Right ventricle myocardium superior (tissue), 1 donor: ENCODE measurements at places on chromosomes 7 and 10.
A peak's percentile ranks its signal among the peaks of the same experiment; 100 is the strongest.

- DNase-seq, result no peak
Observed at GRCh38 chr7:107652642-107653041, 8.0 kb upstream of the SLC26A4 start.

DNA sequence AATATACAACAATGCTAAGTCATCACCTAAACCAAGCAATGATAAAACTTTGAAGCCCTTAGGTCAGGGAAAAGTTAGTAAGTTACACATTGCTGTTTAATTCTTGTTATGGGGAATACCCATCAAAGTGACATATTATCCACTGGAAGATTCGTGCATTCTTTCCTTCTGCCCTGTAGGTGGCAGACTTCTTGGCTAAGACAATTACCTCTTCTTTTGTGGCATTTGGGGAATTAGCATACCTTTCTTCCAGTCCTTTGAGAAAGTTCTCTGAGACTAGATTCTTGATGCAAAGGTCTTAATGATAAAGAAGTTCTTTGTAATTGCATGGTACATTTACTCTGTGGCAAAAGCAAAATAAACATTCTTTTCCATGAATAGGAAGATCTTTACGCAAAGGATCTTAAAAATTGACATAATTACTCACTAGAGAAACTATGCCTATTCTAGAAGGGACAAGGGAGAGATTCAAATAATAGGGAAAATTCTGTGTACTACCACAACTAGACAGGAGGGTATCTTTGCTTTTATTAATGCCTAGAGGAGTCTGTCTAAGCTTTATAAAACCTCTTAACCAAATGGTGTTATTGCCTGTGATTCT lies 395.9 kb downstream of the GRM8 start:
- DNase-seq, result no peak

DNA sequence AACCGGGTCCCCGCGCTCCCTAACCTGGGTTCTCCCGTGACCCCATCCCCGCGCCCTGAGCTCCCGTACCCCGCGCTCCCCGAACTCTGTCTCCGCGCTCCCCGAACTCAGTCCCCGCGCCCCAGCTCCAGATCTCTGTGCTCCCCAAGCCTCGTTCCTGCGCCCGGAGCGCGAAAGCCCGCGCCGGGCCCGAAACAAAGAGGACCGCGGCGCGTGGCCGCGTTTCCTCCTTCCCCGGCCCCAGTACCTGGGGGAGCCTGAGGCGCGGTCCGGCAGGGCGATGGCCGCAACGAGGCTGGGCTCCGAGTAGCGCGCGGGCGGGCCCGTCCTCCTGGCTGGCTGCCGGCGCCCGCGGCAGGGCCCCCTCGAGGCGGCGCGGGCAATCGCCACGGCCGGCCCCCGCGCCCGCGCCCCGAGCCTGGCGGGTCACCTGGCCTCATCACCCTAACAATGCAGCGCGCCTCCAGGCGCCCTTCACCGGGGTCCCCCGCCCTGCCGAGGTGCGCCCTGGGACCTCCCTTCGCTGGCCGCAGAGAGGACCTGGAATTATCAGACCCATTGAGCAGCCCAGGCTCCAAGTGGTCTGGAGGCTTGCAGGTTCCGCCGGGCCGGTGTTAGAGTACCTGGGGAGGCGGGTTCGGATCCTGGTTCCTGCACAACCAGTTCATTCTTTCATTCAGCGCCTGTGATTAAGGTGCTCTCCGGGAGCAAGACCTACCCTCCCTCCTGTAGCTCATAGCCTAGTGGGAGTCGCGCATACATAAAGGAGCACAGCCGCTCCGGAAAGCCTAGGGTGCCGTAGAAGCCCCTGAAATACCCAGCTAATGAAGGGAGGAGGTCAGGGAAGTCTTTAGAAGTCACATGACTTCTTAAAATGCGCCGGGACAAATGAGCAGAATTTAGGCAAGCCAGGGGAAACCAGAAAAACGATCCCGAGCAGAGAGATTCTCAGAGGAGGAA lies at the start of gene TNS3:
TNS3 (minus strand) TSS at position 308 of the 960 bp plus-strand sequence. CDS start 142,475 bp downstream, outside the sequence.
- DNase-seq, result peak; percentile 66

DNA sequence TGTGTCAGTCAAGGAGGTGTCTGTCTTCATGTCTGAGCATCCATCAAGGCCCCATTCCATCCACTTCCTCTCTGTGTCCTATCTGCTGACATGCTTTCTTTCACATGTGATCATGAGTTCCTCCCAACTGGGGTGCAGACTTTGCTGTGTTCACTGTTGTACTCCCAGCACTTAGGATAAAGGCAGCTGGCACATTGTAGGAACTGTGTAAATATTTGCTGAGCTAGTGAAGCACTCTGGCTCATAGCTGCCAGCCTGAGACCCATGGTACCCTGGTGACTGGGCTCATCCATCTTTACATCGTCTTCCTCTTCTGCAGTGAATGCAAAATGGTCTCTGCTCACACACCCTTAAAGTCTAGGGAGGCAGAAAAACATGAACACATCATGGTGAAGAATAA lies 242.2 kb upstream of the IGFBP3 start:
- DNase-seq, result no peak

DNA sequence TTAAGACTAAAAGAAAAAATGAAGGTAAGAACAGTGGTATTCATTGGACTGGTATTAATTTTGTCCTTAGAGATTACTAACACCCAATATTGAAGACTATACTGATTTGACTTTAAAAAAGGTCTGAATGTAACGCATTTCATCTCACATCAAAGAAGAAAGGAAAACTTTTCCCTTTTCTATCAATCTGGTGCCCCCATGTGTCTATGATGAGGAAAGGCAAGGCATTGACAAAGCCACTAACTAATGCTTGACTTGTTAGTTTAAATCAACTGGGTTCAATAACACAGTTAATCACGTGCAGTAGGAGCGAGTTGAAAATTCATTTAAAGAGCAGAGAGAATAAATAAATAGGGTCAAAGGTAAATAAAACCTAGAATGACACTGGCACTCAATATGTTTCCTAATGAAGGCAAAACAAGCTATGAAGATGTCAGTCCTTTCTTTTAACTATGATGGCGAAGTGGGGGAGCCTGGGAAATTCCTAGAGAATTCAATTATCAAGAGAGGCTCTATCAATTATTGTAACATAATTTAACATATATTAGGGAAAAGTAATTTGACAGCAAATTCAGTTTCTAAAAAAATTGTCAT lies 180.9 kb downstream of the ANK3 start:
- DNase-seq, result no peak

DNA sequence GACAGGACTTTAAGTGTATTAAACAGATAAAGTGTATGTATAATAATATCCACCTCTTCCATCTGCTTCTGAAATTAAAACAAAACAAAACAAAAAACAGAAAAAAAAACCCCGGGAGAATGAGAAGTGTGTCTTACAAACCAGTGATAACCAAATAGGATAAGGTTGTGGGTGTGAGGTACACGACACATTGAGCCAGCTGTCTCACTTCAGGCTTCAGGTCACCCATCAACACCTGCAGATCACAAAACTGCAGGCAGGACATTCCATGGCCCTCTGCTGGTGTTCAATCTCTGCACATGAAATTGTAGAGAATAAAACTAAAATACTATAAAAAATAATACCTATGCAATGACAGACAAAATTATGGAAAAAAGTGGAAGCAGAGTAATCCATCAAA lies 339.9 kb downstream of the SFMBT2 start:
- no peak for DNase-seq

- no peak for DNase-seq
Observed at GRCh38 chr7:110650328-110650727, 440.6 kb upstream of the LRRN3 start.

DNA sequence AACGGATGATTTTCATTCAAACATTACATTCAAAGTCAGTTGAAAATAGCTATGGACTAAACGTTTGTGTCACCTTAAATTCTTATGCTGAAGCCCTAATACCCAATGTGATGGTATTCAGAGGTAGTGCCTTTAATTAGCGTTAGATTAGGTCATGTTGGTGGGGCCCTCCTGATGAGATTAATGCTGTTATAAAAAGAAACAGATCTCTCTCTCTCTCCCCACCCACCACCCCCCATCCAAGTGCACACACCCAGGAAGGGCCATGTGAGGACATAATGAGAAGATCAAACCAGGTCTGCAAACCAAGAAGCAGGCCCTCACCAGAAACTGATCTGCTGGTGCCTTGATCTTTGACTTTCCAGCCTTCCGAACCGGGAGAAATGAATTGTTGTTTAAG lies 44.2 kb downstream of the ZNF438 start:
- no peak for DNase-seq

DNA sequence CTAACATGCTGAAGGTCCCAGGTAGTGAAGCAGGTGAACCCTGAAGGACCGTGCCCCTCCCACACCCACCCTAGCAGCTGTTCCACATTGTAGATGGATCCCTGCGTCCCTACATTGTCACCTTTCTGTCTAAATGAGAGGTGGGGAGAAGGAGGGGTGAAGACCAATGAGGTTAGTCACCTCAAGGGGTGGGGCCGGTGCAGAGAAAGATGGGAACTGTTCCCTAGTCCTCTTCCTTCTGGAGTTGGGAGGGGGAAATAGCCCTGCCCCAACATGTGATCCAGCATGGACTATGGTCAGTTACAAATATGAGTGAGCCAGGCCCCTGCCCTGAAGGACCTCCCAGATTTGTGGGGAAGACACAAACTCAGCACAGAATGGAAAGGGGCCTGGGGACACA lies 124.5 kb downstream of the LHPP start:
- no peak for DNase-seq
